ENCODE measurements at places on chromosomes 12 and 14. TPM values are rescaled to one million over a fixed set of nuclear protein-coding genes. Genes with fewer than 3 reads are reported as not detected.

- no peak overlapping the region for H3K27ac ChIP-seq
- H3K27me3 ChIP-seq: no peaks in the 10 kb centered on the region
- no peak for DNase-seq
- H3K4me1 ChIP-seq: peaks cover 6% of the 10 kb centered on the region
- no peaks in the 10 kb centered on the region for H3K36me3 ChIP-seq
Observed at GRCh38 chr12:85580562-85581168, 255.5 kb downstream of the RASSF9 start.

GRCh38 chr12:52552055-52552454, 890 bp downstream of the KRT71 start:
- H3K4me1 ChIP-seq: no peaks in the 10 kb centered on the region
- H3K27me3 ChIP-seq: peaks cover 95% of the 10 kb centered on the region

DNA sequence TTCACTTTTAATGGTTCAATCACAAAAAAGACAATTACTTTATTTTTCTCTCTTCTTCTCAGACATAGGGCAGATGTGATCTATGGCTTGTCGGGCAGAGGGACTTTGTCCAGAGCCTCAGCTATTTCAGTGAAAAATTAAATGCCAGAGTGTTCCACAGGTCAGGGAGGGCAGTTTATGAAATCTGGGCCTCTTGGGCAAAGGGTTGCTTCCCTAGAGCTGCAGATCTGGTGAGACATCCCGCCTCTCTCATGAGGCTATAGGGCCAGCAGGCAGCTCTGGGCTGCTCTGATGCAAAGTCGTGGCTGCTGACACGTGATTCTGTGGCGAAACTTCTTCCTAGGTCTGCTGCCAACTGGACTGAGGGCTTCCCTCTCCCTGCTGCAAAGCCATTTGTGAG, 6.0 kb downstream of the CLMN start:
- H3K27ac ChIP-seq: peak overlapping the region; percentile 97
- H3K4me3 ChIP-seq: peak overlapping the region; percentile 61
- no peaks in the 10 kb centered on the region for H3K27me3 ChIP-seq
- peak; percentile 56 for DNase-seq

DNA sequence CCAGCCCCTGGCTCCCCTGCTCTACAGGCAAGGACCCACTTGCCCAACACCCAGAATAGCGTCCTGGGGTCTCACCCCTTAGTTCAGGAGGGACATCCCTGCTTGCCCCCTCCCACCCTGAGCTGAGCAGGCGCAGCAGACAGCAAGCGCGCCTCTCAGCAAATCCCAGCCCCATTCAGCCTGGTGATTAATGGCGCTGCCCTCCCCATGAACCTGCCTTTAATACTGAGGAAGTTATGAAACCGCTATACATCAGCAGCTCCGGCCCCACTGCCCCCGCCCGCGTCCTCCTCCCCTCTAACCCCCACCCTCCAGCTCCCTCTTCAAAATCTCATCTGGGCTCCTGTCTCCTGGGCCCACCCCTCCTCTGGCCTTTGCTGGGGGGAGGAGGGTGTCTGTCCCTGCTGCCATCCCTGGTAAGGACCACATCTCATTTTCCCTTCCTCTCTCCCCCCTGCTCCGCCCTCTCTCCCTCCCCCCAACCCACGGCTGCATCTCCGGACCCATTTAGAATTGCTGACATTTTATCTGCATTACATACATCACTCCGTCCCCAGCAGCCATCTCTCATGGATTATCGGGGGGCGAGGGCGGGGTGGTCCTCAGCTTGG, 7.1 kb upstream of the SMUG1 start:
- DNase-seq: peak; percentile 39
- H3K36me3 ChIP-seq: no peaks in the 10 kb centered on the region
- H3K4me3 ChIP-seq: no peak overlapping the region
- H3K27me3 ChIP-seq: peaks cover 98% of the 10 kb centered on the region
- H3K4me1 ChIP-seq: peaks cover 10% of the 10 kb centered on the region

DNA sequence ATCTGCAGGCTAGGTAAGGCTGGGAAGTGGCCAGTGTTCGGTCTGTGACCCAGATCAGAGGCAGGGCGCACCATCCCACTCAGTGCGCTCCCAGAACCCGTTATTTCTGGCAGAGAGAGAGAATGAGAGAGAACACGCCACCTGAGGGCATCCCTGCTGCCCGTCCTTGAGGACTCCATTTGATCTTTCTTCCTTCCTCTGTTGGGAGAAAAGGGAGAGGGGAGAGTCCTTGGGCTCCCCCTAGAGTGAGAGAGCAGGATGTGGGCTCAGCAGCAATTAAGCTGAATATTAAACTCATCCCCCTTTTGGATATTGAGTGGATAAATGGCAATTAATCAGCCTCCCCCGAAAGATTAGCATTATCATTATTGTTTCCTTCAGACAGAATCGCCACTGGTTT, 70.6 kb downstream of the IFT43 start:
- peak; percentile 5 for DNase-seq
- peaks cover 5% of the 10 kb centered on the region for H3K36me3 ChIP-seq
- H3K27me3 ChIP-seq: no peaks in the 10 kb centered on the region
- H3K4me3 ChIP-seq: no peak overlapping the region

DNA sequence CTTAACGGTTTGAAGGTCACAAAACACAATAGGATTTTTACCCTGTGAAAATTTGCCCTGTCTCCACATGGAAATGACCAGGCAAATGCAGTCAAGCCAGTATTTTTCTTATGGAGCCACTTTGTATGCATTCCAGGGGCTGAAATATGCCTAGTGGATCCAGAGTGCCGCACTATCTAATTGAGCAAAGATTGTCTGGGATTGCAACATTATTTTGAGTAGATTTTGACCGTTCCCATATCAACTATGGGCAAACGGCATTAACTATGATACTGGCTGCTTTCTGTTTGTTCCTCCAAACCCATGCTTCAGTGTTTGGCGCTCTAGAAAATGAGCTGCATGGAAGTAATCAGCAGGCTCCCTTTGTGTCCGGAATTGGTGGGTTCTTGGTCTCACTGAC, 223.0 kb downstream of the BTG1 start:
- no peak for DNase-seq
- no peaks in the 10 kb centered on the region for H3K27me3 ChIP-seq
- peaks cover 12% of the 10 kb centered on the region for H3K4me1 ChIP-seq
- no peak overlapping the region for H3K4me3 ChIP-seq
- H3K27ac ChIP-seq: no peak overlapping the region

GRCh38 chr12:46664761-46665287, 161.0 kb downstream of the SLC38A4 start:
- H3K27ac ChIP-seq: no peak overlapping the region
- no peaks in the 10 kb centered on the region for H3K27me3 ChIP-seq
- peak; percentile 34 for DNase-seq

GRCh38 chr12:107487011-107487680, 198.5 kb upstream of the PWP1 start:
- no peak overlapping the region for H3K27ac ChIP-seq
- no peaks in the 10 kb centered on the region for H3K36me3 ChIP-seq
- no peak for DNase-seq
- peaks cover 68% of the 10 kb centered on the region for H3K27me3 ChIP-seq
- no peaks in the 10 kb centered on the region for H3K4me1 ChIP-seq
- no peak overlapping the region for H3K4me3 ChIP-seq

DNA sequence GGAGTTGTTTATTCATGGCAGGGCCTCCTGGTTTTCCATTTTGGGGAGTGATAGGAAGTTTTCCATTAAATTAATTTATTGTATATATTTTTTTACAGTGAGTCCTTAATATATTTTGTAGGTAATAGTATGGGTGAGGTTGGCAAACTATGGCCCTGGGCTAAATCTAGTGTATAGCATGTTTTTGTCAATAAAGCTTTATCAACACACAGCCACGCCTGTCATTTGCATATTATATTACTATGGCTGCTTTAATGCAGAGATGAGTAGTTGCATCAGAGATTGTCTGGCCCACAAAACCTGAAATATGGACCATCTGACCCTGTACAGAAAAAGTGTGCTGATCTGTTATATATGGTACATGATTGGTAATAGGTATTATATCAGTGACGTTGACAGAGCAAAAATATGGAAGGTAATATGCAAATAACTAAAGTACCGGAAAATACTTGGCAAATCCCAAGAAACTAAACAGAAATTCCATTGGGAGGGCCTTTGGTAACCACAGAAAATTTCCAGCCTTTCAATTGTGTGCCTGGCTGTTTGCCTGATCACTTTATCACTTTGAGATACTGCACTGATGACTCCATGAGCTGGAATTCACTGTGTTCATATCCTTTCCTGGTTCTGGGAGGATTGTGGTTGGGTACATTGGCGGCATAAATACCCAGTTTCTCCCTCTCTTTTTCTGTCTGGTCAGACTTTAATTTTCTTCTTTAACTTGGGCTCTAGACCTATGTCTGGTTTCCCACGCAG, 61.7 kb upstream of the RFLNA start:
- H3K4me1 ChIP-seq: no peaks in the 10 kb centered on the region
- no peak overlapping the region for H3K27ac ChIP-seq
- H3K36me3 ChIP-seq: no peaks in the 10 kb centered on the region
- no peak for DNase-seq
- H3K27me3 ChIP-seq: peaks cover 33% of the 10 kb centered on the region

GRCh38 chr12:92110083-92110640, 35.5 kb downstream of the BTG1 start:
- no peaks in the 10 kb centered on the region for H3K36me3 ChIP-seq
- H3K27ac ChIP-seq: no peak overlapping the region
- H3K4me3 ChIP-seq: no peak overlapping the region
- no peak for DNase-seq
- H3K27me3 ChIP-seq: no peaks in the 10 kb centered on the region

DNA sequence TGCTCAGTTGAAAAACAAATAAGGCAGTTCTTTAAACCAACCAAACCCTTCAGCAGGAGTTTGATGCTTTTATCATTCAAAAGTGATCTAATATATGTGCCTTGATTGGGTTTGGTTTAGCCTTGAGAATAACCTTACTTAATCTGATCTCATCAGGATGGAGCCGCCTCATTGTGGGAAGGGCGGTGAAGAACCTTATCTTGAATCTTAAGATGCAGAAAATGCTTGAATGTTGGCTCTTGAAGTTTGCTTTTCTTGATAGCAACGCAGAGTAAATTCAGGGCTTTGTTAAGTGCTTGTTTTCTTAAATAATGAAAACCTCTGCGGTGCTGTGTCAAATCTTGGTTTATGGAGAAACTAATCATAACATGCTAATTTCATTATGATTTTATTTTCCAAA, 138.2 kb downstream of the MON2 start:
- H3K27me3 ChIP-seq: no peaks in the 10 kb centered on the region
- peak overlapping the region; percentile 95 for H3K27ac ChIP-seq
- peaks cover 26% of the 10 kb centered on the region for H3K4me1 ChIP-seq
- H3K36me3 ChIP-seq: peaks cover 72% of the 10 kb centered on the region
- H3K4me3 ChIP-seq: peak overlapping the region; percentile 88

DNA sequence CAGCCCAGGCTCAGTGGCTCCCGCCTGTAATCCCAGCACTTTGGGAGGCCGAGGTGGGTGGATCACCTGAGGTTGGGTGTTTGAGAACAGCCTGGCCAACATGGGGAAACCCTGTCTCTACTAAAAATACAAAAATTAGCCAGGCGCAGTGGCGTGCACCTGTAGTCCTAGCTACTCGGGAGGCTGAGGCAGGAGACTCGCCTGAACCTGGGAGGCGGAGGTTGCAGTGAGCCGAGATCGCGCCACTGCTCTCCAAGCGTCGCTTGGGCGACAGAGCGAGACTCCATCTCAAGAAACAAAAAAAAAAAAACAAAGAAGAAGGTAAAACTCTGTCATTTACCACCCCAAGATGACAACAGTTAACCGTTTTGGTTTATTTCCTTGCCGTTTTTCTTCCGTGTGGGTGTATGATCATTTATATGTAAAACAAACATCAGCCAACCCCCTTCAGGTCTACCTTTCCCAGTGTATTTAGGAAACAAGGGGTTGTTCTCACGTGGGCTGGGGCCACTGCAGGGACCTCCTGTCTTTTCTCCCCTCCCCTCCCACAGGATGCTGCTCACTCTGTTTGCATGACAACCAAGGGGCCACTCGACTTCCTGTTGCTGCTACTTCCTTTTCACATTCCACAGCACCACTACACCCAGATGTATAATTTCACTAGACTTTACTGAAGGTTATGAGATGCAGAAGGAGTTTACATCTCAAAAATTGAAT, 13.6 kb downstream of the TTC9 start:
- peak; percentile 31 for DNase-seq
- no peaks in the 10 kb centered on the region for H3K36me3 ChIP-seq

- H3K4me3 ChIP-seq: no peak overlapping the region
- no peaks in the 10 kb centered on the region for H3K27me3 ChIP-seq
Observed at GRCh38 chr12:26895672-26896071, 42.1 kb downstream of the INTS13 start.

GPRC5A gene
- total RNA-seq: 742 TPM

KLHL33 gene
- not detected for total RNA-seq

TRMT5 gene
- total RNA-seq: 20.3 TPM

RIMBP2 gene
- 6.1 TPM for total RNA-seq

SYNE3 gene
- 1.1 TPM for total RNA-seq

CACNA2D4 gene
- total RNA-seq: 0.86 TPM

MAP1LC3B2 gene
- 0.91 TPM for total RNA-seq

Measured in Calu3 (cell line).